SHP77 treated with DMSO at 0.1 percent for 48 hours (cell line): ENCODE measurements at places on chromosomes 6 and 20.
A peak's percentile ranks its signal among the peaks of the same experiment; 100 is the strongest.

- no peak for DNase-seq
Observed at GRCh38 chr6:33860706-33861474, 57.1 kb upstream of the MLN start.

DNA sequence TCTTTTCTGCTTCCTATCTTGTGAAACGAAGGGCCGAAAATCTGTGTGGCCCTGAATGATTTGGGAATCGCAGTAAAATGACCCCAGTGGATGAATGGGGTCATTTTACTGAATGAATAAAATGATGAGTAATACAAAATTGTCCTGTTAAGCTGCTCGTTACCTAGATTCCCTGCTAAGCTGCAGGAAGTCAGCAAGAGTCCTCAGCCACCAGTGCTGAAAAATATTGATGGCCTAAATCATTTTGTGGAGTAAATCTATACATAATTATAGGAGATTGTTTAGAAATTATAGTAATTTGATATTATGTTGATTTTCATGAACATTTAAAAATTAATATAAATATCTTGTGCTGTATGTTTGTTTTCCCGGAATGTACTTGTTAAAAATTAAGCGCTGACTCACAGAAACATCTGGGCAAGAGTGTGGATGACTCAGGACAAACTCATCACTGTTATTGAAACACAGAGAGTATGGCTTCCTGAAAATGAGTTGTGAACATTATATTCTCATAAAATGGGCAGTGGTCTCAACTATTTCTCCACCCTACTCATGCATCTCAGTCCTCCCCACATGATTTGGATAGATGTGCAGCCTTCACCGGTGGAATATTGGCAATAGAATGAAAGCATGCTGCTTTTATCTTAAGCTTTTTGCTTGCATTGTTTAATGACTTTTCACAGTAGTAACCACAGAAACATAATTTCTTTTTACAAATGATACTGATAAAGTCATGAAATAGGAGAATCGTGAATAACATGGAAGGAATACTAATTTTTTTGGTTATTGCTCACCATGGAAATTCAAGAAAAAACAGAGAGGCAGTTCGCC lies 36.2 kb upstream of the RGS17 start:
- no peak for DNase-seq

DNA sequence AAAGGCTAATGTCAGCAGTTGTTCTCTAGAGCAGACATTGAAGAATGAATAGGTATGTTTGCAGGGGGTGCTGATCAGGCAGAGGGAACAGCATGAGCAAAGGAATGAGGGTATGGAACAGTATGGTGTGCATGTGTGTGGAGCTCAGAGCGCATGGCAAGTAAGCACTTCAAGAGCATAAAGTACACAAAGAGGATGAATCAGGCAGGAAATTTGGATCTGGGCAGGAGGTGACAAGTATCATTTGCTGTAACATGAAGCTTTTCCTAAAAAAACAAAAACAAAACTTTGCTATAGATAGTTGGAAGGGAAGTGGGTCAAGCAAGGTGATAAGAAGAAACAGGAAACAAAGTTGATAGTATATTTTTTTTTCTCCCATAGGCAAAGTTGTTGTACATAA lies 746.8 kb downstream of the HDGFL1 start:
- DNase-seq, result no peak

DNA sequence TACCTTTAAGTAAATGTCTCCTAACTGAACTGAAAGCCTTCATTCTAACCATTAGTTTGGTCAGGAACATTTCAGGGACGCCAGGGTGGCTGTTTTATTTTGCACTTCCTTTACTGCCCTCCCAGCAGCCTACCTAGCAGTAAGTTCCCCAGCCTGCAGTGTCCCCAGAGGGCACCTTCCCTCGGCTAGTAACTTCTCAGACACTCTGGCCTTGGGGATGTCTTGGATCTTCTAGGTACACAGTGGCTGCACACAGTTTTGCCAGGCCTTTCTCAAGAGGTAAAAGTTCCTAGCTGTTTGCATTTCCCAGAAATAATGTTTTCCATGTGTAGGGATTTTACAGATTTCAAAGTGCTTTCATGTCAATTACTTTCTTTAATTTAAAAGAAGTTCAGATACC lies 378 bp upstream of the LAMA2 start:
- no peak for DNase-seq

GRCh38 chr6:119314885-119315272 lies 34.7 kb downstream of the MAN1A1 start:
- no peak for DNase-seq

DNA sequence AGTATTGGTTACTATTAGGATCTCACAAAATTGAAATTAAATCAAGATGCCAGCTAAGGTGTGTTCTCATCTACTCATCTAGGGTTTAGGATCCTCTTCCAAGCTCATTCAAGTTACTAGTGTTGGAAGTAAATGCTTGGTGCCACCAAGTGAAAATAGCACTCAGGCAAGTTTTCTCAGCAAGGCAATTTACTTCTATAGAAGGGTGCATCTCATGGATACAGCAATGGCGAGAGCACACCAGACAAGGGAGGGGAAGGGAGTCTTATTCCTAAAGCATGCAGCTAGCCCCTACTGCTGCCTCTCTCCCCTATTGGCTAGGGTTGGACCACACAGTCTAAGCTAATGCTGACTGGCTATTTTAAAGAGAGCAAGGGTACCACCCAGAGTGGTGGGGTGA lies 23.0 kb upstream of the FAM8A1 start:
- no peak for DNase-seq

GRCh38 chr20:33927724-33928123 lies 66.0 kb upstream of the RALY start:
- no peak for DNase-seq

GRCh38 chr20:61728326-61728725 lies 337.4 kb downstream of the TAF4 start:
- no peak for DNase-seq

GRCh38 chr20:59782986-59783640 lies 150.3 kb downstream of the SYCP2 start:
- peak; percentile 9 for DNase-seq

GRCh38 chr6:143543435-143543834 lies 31.9 kb upstream of the FUCA2 start:
- DNase-seq, result no peak

GRCh38 chr6:13488015-13488895 lies 855 bp upstream of the GFOD1 start:
- DNase-seq, result peak; percentile 29

- DNase-seq, result no peak
Observed at GRCh38 chr6:13250703-13251102, 77.6 kb downstream of the TBC1D7 start.

DNA sequence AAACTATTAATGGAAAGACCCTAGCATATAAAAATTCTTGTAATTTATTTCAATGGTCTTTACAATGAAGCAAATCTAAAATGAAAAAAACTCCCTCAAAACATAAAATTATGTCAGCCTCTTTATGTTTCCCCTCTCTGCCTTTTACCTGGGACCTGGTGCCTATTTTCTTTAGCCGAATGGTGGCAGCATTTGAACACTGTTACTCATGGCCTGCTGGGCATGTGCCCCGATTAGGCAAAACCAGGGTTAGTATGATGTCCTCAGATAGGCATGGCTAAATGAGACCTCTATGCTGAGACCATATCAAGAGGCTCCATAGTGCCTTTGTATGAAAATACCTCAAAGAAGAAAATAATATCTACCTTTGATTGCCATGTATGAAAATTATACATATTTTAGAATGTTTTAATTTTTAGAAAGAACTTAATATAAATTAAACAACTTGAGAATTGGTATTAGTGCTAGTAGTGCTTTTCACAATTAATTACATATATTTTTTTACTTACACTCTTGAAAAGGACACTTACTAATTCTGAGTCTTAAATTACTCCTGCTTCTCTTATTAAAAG lies 22.5 kb upstream of the C6orf58 start:
- DNase-seq, result peak; percentile 3

DNA sequence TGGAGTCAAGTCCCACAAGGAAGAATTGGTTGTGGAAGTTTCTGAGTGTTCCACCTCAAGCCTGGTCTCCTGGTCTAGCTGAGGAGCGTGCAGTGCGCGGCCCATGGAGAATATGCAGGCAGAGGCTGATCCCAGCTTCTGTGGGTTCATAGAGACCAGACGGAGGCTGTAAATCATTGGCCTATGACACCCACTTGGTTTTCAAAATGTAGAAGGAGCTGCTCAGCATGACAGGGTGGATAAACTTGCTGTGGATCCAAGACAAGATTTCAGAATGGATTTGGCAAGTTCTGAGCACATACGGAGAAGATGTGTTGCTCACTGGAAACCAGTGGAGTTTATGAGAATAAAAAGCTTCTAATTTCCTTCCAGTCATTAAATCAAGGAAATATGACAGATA lies 744 bp downstream of the KIF25 start:
- DNase-seq, result no peak

- no peak for DNase-seq
Observed at GRCh38 chr6:21294144-21294543, 299.4 kb upstream of the SOX4 start.

- no peak for DNase-seq
Observed at GRCh38 chr6:144131248-144131709, 19.0 kb upstream of the STX11 start.

DNA sequence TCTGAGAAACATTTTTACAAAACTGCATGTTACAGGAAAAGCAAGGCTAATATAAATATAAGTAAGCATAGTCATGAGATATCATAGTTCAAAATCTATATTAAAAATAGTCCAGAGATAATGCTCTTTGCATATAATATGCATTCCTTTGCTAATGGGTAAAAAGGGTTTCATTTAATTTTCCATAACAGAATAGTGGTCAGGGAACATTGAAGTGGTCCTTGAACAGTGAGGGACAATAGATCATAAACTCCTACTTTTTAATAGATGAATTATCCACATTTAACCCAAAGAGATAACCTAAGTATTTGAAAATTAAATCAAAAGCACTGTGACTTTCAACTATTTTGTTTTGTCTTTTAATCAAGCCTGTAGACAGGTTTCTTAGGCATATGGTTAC lies 243.1 kb upstream of the ADGRB3 start:
- no peak for DNase-seq

DNA sequence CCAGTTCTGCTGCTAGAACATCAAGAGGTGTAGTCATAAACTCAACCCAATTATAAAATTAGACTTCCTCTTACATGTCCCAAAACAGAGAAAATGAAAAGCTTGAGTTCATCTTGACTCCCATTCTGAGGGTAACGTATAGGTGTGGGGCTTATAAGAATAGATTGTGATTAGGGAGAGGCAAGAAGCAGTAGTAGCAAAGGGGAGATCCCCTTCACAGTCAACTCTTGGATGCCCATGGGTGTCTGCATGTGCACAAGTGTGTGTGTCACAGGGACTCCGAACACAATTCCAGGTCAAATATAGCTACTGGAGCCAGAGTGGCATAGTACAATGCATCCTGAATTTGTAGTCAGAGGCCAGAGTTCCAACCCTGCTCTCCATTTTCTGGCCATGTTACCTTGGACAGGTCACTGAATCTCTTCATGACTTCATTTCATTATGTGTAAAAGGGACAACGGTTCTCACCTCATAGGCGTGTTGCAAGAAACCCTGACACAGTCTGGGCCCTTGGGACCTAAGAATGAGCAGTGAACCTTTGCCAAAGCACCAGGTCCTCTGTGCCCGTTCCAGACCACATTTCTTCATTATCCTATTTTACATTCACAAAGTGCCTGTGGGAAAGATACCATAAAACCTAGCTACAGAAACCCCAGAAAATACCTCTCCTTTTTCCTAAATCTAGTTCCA lies 11.8 kb downstream of the GSTA4 start:
- DNase-seq, result no peak

GRCh38 chr6:147201885-147202515 lies 2.2 kb upstream of the STXBP5 start:
- peak; percentile 19 for DNase-seq

DNA sequence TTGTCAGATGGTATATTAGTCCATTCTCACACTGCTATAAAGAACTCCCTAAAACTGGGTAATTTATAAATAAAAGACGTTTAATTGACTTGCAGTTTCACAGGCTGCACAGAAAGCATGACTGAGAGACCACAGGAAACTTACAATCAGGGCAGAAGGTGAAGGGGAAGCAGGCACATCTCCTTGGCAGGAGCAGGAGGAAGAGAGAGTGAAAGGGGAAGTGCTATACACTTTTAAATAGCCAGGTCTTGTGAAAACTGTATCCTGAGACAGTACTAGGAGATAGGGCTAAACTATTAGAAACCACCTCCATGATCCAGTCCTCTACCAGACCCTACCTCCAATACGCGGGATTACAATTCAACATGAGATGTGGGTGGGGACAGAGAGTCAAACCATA lies 193.9 kb upstream of the KCNG1 start:
- no peak for DNase-seq

DNA sequence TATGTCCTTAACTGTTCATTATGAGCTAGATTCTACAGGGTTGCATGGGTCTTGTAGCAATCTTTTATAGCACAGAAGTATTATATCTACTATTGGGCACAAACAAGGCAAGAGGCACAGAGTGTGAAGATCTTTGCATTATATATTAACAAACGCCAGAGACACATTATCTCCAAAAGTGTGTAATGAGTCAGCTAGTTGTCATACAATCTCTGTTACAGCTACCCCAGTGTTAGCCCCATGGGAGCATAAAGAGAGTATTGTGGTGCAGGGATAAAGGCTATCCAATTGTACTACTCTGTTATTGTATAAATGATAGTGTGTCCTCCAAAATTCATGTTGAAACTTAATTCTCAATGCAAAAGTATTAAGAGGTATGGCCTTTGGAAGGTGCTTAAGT lies 148.4 kb upstream of the RIMS1 start:
- DNase-seq, result no peak

GRCh38 chr20:34437330-34437986 lies 74.4 kb downstream of the ITCH start:
- no peak for DNase-seq

DNA sequence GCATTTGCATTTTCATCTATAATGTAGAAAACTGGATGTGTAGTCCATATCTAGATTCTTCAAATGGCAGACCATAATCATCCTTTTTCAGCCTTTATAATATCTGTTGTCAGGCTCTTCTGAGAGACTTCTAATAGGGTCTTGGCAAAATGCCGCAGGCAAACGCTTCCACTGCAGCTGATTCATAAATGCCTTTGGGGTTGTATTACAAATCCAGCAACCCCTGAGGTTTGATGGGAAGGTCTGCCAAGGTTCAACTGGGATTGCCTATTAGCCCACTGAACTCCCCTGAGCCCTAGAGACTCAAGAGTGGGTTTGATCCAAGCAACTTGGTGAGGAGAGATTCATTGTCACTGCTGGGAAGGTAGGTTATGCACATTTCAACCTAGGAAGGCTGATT lies 365.2 kb upstream of the POU3F2 start:
- DNase-seq, result no peak

- no peak for DNase-seq
Observed at GRCh38 chr6:104908031-104908887, 48.5 kb upstream of the HACE1 start.

DNA sequence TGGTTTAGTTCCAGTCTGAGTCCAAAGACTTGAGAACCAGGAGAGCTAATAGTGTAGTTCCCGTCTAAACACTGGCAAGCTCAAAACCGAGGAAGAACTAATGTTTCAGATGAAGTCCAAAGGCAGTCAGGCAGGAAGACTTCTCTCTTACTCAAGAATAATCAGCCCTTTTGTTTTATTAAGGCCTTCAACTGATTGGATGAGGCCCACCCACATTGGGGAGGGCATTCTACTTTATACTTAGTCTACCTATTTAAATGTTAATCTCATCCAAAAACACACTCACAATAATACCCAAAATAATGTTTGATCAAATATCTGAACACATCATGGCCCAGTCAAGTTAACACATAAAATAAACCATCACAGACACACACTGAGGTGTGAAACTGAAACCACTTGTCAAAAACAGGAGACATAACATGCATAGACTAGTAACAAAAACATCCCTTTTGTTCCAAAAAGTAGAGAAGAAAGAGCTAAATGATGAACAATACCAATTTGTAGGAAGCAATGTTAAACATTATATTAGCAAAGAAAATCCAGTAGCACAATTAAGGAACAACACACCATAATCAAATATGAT lies 50.2 kb upstream of the SENP6 start:
- DNase-seq, result no peak
